ENCODE measurements at places on chromosomes 16 and 17. TPM values are rescaled to one million over a fixed set of nuclear protein-coding genes. Genes with fewer than 3 reads are reported as not detected.

VAC14 gene
- total RNA-seq, result 17.3 TPM

RAMP2 gene
- total RNA-seq, result 3.4 TPM

CA4 gene
- 0.53 TPM for total RNA-seq

TPSD1 gene
- total RNA-seq, result not detected

ST6GALNAC1 gene
- 0.75 TPM for total RNA-seq

ZNF597 gene
- total RNA-seq, result 0.91 TPM

MAP2K3 gene
- total RNA-seq, result 71.5 TPM

FASN gene
- total RNA-seq, result 267 TPM

PDE6G gene
- total RNA-seq, result 0.40 TPM

SDR42E2 gene
- not detected for total RNA-seq

WFDC1 gene
- total RNA-seq, result 1.4 TPM

ACSM5 gene
- 228 TPM for total RNA-seq

DNA sequence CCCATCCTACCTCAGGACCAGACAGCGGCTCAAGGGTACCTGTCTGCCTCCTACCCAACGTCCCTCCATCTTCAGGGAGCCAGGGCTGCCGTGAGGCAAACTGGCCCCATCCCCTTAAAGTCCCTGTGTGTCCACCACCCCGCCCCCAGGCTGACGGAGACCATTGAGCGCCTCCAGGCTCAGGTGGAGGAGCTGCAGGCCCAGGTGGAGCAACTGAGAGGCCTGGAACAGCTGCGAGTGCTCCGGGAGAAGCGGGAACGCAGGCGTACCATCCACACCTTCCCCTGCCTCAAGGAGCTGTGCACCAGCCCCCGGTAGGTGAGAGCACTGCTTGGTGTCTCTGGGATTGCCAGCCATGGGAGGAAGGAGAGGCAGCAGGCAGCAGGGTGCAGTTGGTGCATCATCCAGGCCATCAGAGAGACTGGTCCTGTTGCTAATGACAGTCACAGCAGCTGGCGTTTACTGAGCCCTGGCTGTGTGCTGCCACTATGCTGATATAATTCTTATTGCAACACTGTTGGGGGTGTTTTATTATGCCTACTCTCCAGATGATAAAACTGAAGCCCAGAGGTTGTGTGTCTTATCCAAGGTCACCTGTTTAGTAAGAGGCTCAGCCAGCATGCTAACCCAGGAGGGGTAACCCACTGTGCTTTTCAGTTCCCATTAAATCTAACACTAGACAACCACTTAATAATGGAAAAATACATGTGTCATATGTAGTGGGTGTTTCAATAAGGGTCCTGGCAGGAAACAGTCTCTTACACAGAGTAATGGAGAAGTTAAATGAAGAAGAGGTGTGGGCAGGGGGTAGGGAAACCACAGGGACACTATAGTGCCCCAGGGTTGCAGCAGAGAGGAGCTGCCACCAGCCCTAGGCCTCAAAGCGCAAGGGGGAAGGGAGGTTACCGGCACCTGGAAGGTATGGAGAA is 10.3 kb upstream of the MRPL58 start:
- DNase-seq, result no peak

DNA sequence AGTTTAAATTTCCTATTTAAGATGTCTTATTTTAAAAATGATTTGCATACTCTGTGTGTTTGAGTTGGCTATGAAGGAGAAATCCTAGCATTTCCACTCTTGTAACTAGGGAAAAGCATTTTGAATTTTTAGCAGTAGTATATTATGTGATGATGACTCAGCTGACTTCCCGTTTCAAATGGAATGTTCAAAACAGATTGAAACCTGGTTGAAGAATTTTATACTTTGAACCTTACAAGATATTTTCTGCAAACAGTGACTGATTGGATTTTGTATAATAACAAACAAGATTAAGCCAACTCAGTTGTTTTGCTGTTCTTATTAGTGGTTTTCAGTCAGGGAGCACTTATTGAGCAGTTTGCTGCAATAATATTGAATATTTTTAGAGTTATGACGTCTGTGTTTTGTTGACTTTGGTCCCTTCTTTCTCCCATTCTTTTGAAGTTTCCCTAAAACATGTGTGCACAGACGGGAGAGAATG is 8.0 kb downstream of the TNRC6A start:
- no peak for DNase-seq

DNA sequence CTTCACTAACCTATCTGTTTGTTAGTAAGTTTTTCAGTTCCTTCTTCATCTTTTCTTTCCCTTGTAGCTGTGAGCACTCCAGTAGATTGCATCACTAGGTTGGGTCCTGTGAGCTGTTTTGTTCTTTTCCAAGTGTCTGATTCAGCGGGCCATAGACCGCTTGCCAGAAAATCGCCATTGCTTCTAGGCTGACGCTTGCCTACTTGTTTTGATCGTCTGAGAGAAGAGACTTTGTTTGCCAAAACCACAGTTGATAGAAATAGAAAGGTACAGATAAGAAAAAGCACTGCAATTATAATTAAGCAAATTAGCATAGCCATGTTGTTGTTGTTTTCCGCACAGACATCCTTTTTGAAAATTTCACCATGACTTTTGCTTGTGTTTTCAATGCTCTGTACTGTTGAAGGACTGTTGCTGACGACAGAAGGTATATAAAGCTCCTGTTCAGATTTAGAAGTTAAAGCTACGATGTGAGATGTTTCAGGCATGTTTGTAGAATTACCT is 3.1 kb downstream of the EVI2A start:
- no peak for DNase-seq

DNA sequence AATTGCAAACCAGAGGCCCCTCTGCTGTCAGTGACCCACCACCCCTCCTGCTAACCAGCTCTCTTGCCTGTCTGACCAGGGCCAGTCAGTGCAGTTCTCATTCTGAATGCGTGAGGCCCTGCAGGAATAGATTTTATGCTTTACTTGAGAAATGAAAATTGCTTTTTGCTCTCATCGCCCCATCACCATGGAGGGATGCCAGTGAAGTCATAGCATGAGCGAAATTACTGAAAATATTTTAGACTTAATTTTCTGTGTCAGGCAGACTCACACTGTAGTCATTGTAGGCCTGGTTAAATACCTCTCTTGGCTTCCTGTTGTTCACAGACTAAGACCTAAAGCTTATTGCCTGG is 490.5 kb upstream of the CDH5 start:
- no peak for DNase-seq

DNA sequence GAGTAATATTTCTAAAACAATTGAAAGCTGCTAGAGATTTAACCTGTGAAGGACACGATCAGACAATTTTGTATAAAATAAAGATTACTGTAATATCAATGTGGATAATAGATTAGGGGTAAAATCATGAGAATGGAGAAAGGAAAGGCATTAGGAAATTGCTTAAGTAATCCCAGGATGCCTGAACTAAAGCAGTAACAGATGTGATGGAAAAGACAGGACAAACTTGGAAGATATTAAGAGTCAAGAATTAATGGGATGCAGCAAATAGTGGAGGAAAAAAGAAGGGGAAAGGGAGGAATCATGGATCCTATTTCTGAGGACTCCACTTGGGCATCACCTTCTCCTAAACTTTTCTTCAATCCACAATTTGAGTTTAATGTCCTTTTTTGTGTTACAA is 437.1 kb upstream of the PMFBP1 start:
- DNase-seq, result no peak

DNA sequence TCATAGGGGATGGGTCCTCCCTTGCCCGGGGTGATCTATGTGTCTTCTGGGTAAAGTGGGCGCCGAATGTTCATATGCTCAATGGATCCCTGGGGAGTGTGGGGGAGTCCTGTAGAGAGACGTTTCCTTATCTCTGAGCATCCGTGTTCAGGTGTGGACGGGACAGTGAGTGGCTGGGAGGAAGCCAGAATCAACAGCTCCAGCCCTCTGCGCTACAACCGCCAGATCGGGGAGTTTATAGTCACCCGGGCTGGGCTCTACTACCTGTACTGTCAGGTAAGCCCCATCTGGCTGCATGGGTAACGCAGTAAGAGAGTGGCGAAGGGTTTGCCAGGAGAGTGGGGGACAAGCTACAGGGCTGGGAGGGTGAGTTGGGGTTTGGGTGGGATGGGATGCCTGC is 1.9 kb upstream of the TNFSF13 start:
- no peak for DNase-seq

GRCh38 chr16:81700780-81701165 is 78.3 kb upstream of the PLCG2 start:
- DNase-seq, result no peak

- DNase-seq, result peak; percentile 81
Measured at GRCh38 chr17:40072040-40072734, 9.4 kb downstream of the THRA start.

DNA sequence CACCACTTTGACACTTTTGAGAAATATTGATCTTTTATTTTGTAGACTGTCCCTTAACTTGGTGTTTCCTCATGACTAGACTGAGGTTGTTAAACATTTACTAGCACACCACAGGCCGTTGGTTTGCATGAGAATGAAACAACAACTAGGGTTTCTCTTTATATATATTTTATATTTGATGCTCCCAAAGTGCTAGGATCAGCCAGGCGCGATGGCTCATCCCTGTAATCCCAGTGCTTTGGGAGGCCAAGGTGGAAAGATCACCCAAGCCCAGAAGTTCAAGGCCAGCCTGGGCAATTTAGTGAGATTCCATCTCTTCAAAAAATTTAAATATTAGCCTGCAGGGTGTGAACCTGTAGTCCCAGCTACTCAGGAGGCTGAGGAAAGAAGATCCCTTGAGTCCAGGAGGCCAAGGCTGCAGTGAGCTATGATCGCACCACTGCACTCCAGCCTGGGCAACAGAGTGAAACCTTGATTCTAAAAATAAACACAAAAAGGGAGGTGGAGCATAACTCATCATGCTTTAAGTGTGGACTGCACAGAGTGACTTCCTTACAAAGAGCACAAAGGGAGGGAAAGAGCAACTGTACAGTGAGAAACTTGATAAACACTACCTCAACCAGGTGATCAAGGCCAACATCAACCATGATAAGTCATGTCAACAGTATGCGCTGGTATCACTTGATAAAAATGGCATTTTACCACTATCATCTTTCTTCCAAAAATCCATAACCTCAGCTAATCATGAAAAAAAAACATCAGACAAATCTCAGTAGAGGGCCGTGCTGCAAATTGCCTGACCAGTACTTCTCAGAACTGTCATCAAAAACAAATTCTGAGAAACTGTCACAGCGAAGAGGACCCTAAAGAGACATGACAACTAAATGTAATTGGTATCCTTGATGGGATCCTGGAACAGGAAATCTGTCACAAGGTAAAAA is 72.8 kb upstream of the ATF7IP2 start:
- no peak for DNase-seq

- DNase-seq, result no peak
Measured at GRCh38 chr17:5581655-5582054, 2.7 kb downstream of the NLRP1 start.

GRCh38 chr17:79931817-79932309 is 92.6 kb upstream of the CBX4 start:
- no peak for DNase-seq

- no peak for DNase-seq
Measured at GRCh38 chr16:54199487-54200160, 87.0 kb downstream of the IRX3 start.

GRCh38 chr16:85417156-85417860 is 195.8 kb upstream of the GSE1 start:
- DNase-seq, result peak; percentile 41

- DNase-seq, result no peak
Measured at GRCh38 chr17:78132084-78132676, 1.6 kb downstream of the TMC8 start.

GRCh38 chr16:73056921-73057290 is 9.0 kb upstream of the ZFHX3 start:
- DNase-seq, result no peak

GRCh38 chr17:30832438-30833124 is 815 bp downstream of the ATAD5 start:
- DNase-seq, result no peak
